Stimulated activated CD4-positive, alpha-beta T cell treated with anti-CD3 and anti-CD28 coated beads, Interleukin-1b, Interleukin-23, amount 100 ng/mL, for 1 hour (primary cell): ENCODE measurements at places on chromosomes 13 and 19.

DNA sequence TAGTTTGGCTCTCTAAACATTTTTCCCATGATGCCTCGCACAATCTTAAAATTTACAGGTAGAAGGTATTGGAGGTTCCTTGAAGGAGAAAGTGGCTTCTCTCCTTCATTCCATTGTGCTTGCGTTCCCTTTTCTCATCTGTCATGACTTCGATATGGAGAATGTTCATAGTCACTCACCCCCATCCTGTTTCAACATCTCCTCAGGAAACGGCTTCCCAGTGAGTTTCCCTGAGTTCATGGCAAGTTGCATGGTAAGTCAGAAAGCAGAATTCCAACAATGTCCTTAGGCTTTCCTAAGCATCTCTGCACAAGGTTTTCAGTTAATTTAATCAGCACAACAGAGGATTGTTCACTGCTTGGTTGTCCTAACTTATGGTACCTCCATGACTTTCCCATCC is 581.8 kb upstream of the SLITRK5 start:
- no peak for DNase-seq

DNA sequence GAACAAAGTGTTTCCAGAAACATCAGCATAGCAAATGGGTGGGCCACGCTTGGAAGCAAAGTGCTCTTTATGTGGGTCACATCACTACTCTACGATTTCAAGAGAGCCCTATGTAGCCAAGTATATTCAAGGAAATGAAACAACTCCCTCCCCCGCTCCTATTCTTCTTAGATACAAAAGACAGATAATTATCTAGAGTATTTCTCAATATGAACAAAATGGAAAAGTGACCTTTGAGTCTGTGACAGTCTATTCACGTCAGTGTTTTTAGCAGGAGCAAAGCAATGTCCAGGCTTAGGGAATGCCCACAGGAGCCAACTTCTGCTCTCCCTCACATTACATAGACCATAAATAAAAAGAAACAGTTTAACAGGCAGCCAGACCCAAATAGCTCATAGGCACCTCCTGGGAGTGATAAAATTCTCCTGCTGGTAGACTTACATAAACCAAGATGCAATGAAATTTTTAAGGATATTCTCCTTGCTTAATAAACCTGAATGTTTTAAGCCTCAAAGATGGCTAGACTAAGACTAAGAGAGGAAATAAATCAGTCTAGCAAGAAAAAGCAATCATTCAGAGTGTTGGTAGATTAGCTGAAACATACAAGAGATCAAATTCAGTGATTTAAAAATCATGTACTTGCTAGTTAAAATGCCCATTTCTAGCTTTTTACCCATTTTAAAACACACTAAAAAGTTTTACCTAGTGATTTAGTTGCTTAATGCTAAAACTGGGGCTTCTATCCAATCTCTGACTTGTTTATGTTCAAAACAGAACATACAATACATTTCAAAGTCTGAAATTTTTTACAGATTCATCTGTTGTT is 182.8 kb downstream of the RGCC start:
- DNase-seq = no peak

- no peak for DNase-seq
Measured at GRCh38 chr19:48751845-48752495, 471 bp downstream of the FUT1 start.

GRCh38 chr13:25699056-25699455 is 327.3 kb downstream of the ATP8A2 start:
- no peak for DNase-seq

DNA sequence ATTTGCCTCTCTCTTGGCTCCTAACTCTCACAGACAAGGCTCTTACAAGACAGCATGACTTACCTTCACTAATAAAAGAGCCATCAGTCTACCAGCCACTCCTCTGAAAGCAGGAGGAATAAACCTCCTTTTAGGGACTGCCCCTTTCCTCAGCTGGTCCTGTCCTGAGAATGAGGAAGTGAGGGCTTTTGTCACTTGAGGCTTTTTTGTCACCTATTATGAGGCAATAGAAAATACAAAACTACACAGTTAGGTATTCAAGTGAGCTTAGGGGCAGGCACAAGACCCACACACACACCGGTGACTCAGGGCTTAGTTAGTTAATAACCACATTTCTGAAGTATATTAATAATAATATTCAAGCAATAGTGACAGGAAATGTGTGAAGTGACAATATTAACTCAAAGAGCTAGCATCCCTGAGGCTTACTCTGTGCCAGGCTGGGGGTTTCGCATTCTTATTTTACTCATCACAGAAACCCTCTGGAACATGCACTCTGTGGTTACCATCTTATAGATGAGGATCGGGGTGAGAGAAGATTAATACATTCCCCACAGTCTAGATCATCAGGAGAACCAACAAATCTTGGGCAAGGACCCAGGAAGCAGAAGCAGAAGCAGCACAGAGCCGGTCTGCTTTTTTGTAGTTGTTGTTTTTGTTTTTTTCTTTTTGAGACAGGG is 379.9 kb downstream of the LIG4 start:
- DNase-seq = no peak

- DNase-seq = no peak
Measured at GRCh38 chr13:83216479-83217245, 665.6 kb downstream of the SLITRK1 start.

DNA sequence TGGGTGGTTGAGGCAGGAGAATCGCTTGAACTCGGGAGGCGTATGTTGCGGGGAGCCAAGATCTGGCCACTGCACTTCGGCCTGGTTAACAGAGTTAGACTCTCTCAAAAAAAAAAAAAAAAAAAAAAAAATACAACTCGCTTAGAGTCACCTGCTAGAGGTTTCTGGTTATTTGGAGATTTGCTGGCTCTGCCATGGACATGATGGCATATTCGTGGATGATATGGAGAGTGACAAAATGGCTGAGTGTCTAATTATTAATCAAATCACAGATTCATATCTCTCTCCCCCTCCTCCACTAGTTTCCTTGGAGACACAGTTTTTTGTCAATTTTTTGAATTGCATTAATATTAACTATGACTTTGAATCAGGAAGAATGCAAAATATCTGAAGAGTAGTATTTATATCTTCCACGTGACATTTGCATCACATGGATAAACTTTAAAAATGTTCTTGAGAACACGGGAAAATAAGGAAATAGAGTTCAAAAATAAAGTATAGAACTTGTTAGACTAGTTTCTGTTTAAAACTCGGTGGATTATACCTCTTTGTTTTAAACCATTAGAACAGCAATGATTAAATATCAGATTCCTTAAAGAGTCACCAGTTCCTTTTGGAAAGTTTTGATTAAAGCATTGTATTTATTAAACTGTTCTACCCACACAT is 47.8 kb downstream of the KLF5 start:
- no peak for DNase-seq
